ENCODE measurements at places on chromosomes 2 and 18.
A peak's percentile ranks its signal among the peaks of the same experiment; 100 is the strongest.

GRCh38 chr18:13039806-13040205 is 48.6 kb downstream of the CEP192 start:
- DNase-seq = no peak

GRCh38 chr2:66507673-66508201 is 72.8 kb downstream of the MEIS1 start:
- peak; percentile 34 for DNase-seq

GRCh38 chr18:4765401-4765800 is 310.3 kb upstream of the DLGAP1 start:
- DNase-seq = no peak

GRCh38 chr2:72927619-72928550 is 10.6 kb downstream of the EMX1 start:
- DNase-seq = no peak

GRCh38 chr18:57621246-57621604 is 411 bp downstream of the NARS1 start:
- peak; percentile 24 for DNase-seq

GRCh38 chr2:158006961-158007719 is 94.5 kb upstream of the UPP2 start:
- DNase-seq = no peak

GRCh38 chr18:49814147-49814499 is 790 bp upstream of the ACAA2 start:
- DNase-seq = peak; percentile 77

- DNase-seq = no peak
Measured at GRCh38 chr2:150900913-150901312, 360.8 kb downstream of the RBM43 start.

GRCh38 chr2:118508282-118508681 is 339.2 kb downstream of the EN1 start:
- DNase-seq = no peak

- DNase-seq = no peak
Measured at GRCh38 chr2:41151746-41152145, 699.9 kb upstream of the SLC8A1 start.

GRCh38 chr2:54061272-54061671 is 54.1 kb upstream of the ACYP2 start:
- DNase-seq = no peak

DNA sequence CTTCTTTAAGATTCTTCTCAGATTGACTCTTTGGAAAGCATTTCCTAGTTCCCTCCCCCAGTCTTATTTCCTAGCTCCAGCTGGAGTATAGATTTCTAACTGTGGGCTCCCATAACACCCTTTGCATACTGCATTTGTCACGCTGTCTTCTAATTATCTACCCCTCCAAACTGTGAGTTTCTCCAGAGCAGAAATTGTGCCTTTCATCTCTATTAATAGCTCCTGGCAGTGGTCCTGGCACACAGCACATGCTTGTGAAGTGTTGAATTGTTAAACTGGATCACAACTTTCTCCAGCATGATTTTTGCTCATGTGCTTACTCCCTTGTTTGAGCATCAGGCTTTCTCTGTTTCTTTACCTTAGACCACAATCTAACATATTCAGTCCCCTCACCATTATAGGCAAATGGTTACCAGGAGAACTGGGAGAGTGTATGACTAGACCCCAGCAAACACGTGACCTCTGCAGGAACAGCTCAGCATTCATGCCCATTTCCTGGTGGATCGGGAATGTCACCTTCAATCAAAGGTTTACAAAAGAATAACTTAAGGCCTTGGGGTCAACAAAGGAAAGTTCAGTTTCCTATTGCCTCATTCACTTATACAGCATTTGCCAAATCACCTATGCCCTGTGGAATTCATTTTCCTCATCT is 175.7 kb upstream of the TANK start:
- DNase-seq = no peak

DNA sequence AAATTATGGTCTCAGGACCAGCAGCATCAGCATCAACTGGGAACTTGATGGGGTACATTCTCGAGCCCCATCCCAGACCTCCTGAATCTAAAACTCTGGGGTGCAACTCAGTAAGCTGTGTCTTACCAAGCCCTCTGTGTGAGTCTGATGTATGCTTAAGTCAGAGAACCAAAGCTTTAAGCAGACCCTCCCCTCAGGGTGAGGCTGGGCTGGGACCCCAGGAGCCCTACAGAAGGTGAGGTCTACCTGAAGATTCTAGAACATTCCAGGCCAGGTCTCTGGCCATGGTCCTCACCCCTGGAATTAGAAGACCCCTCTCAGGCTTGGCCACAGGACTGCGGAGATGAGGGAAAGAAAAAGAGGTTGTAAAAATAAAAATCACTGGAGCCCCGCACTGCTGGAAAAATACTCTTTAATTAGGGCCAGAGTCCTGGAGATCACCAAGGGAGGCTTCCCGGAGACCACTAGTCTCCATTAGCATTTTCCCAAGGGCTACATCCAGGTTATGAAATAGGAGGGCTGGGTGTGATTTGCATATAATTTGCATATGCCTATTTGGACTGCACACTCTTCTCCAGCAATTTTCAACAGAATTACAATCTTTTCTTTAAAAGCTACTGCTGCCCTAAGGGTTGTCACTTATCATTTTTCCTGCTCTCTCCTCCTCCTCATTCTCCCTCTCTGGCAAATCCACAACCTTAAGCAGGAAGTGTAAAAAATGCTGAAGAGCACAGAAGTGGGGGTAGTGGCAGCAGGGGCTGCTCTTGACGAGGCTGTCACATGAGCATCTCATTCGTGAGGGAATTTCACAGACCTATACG is 100.2 kb downstream of the ZBTB7C start:
- DNase-seq = no peak

- DNase-seq = no peak
Measured at GRCh38 chr2:241935314-241935713, 65.8 kb downstream of the RTP5 start.

- DNase-seq = peak; percentile 98
Measured at GRCh38 chr18:31248783-31249521, 69.0 kb upstream of the DSG1 start.

DNA sequence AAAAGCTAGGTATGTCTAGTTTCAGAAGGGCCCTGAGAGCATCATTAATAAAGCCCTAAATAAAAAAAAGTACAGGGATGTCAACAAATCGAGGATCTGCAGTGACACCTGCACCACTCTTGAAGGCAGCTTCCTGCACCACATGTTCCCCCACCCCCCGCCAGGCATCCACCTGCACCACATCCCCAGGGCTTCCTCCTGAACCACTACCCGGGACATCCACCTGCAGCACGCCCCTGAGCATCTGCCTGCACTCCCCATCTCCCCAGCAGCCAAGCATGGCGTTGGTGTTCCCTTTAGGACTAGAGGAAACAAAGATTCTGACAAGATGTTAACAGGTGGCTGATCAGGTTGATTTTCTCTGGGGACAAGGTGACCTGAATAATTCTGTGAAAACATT is 55.2 kb downstream of the DLGAP1 start:
- DNase-seq = no peak

GRCh38 chr2:126634273-126634861 is 21.6 kb upstream of the GYPC start:
- DNase-seq = peak; percentile 12

DNA sequence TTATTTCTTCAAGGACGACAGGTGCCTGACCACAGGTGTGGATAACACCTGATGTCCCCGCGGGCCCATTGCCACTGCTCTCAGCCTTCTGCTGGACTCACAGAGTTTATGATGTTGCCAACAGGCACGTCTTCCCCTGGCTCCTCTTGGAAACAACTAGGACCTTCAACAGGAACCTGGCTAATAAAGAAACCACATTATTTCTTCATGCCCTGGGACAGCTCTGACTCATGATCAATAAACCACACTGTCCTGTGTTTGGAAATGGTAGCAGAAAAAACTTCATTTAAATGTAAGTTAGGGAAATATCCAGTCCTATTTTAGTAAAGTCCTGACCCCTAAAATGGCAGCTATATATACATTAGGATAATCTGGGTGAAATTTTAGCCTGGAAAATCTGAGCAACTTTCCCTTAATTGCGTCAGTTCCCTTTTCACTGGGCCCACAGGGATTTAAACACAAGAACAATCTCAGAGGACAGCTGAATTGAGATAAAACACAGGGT is 158.9 kb downstream of the VAPA start:
- DNase-seq = peak; percentile 42

DNA sequence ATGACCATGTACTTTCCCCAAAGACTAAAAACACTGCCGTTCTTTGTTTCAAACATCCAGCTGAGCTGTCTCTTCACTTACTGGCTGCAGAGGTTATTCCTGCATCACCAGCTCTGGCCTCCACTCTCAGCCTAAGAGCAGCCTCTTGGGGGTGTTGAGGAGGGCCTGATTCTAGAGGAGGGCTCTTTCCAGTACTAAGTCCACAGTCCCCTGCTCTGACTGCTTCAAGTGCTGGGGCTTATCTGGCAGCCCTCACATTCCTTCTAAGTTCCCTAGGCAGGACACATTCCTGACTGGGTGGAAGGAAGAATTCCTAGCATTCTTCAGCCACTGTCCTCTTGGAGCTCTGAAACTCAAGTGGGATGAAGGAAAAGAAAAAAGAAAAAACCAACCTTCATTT is 32.9 kb upstream of the EHBP1 start:
- DNase-seq = no peak

DNA sequence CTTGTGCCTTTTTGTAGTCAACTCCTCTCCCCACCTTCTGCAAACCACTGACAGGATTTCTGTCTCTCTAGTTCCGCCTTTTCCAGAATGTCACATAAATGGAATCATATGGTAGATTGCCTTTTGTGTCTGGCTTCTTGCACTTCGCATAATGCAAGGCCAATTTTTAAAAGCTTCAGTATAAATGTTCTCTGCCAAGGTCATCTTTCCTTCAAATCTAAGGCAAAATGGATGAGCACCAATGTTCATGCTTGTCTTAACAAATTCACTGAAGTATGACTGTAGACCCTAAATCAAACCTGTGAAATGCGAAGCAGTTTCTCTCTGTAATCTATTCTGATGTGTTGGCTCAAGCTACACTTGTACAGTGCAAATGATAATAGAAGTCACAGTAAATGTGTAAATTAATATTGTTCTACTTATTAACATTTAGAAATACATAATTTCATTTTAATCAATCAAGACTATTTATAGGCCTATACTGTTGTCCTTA is 92.8 kb upstream of the GLS start:
- no peak for DNase-seq

GRCh38 chr2:218022851-218023530 is 20.2 kb upstream of the TNS1 start:
- no peak for DNase-seq

- no peak for DNase-seq
Measured at GRCh38 chr2:108926561-108927380, 62.2 kb downstream of the EDAR start.

- no peak for DNase-seq
Measured at GRCh38 chr2:162917626-162918025, 79.1 kb upstream of the KCNH7 start.

GRCh38 chr2:71785516-71785981 is 332.2 kb downstream of the DYSF start:
- DNase-seq = no peak

Measured in epithelial cell of esophagus (primary cell).